CD4-positive, alpha-beta T cell treated with Interferon alpha-2 for 1 hour (primary cell): ENCODE measurements at places on chromosomes 11 and 22.

- no peak for DNase-seq
These were observed 67.4 kb downstream of the MICAL2 start for GRCh38 chr11:12177739-12178338.

- no peak for DNase-seq
These were observed 97.4 kb upstream of the PRDM11 start for GRCh38 chr11:45048870-45049691.

DNA sequence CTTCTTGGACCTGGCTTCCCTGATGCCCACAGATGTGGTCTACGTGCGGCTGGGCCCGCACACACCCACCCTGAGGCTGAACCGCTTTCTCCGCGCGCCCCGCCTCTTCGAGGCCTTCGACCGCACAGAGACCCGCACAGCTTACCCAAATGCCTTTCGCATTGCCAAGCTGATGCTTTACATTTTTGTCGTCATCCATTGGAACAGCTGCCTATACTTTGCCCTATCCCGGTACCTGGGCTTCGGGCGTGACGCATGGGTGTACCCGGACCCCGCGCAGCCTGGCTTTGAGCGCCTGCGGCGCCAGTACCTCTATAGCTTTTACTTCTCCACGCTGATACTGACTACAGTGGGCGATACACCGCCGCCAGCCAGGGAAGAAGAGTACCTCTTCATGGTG is 1.2 kb downstream of the CNGA4 start:
- no peak for DNase-seq

DNA sequence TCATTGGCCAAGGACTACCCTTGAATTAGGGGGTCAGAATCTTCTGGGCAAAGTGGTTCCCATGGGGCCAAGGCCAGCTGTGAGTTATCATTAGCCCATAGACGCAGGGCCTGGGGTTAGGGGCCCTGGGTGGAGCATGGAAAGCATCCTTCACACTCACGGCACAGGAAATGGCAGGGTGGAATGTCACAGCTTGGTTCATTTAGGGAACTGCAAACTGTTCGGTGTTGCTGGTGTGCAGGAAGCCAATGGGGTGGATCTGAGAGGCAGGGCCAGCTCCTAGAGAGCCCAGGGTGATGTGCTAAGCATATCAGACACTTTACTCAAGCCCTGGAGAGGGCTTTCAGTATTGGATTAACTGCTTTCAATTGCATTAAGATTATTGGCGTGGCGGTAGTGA is 42.9 kb downstream of the TECTA start:
- DNase-seq, result no peak

GRCh38 chr11:109794501-109794900 is 298.7 kb upstream of the ZC3H12C start:
- no peak for DNase-seq

GRCh38 chr11:47886096-47886495 is 37.9 kb upstream of the NUP160 start:
- peak; percentile 27 for DNase-seq

DNA sequence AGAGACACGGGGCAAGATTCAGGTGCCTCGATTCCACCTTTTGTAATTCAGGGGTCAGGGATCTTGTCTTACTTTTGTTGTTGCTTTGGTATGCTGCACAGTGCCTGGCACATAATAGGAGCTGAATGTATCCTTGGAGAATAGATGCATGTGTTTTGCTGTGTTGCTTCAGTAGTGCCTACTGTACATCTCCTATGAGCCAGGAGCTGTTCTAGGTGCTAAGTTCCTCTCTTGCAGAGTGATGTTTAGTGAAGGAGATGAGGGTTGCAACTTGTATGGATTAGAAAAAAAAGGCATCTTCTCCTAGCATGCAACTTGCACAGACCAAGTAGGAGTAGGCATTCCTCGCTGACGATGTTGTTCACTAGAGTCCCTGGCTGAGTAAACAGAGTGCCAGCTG is 555.4 kb downstream of the NTM start:
- no peak for DNase-seq

- DNase-seq, result no peak
These were observed 9.1 kb downstream of the INSC start for GRCh38 chr11:15123849-15124248.
